ENCODE measurements at places on chromosomes 6 and 20. TPM values are rescaled to one million over a fixed set of nuclear protein-coding genes. Genes with fewer than 3 reads are reported as not detected.

IFT52 gene
- total RNA-seq, result 56.8 TPM

GNAS-AS1 gene
- 0.94 TPM for total RNA-seq

EDN1 gene
- 5.9 TPM for total RNA-seq

QRSL1 gene
- total RNA-seq, result 19.7 TPM

GLYATL3 gene
- not detected for total RNA-seq

- no peak for DNase-seq
These were observed 106.7 kb upstream of the INSM1 start for GRCh38 chr20:20261159-20261558.

DNA sequence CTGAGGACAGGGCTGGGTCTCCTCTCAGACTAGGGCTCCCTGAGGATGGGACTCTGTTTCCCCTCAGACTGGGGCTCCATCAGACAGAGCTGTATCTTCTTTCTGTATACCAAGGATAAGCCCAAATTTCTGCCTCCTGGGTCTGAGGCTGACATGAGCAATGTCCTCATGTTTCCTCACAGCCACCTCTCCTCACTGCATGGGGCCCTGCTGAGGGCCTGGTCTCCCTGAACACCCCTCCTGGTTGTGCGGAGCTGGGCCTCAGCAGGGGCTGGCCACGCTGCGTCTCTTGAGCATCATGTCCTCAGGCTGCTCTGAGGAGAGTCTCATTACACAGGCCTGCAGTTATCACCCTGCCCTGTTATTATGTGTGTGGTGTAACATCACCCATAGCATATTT is 144.6 kb downstream of the LRFN2 start:
- DNase-seq, result no peak

DNA sequence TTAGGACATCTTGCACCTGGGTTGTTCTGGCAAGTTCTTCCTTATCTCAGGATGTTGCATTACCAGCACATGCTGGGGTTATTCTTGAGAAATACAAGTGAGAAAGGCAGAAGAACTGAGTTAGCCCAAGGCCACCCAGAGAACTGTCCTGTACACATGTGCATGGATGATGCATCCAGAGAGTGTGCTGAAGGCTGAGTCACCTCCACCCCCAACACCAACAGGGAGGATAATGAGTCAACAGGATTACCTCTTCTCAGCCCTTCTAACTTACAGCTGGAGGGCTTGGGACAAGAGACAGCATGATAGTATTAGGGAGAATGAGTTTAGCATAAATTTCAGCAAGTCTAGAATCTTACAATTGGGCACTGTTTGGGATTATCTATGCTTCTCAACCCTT is 8.5 kb downstream of the SCGN start:
- DNase-seq, result no peak

GRCh38 chr20:52837378-52837777 is 134.8 kb upstream of the TSHZ2 start:
- no peak for DNase-seq

DNA sequence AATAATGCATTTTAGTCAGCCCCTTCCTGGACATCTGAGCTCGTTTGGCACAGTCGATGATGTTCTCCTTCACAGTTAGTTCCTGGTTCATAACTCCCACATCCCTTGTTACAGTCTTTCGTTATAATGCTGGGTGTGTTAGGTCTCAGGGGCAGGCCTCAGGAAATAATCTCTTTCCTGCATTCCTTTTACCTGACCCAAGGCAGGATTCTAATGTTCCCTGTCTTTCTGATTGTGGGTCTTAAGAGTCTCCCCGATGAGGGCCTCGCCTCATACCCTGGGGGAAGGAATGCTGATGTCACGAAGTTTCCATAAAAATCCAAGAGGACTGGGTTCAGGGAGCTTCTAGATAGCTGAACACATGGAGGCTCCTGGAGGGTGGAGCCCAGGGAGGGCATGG is 104.0 kb upstream of the CARMIL1 start:
- no peak for DNase-seq

DNA sequence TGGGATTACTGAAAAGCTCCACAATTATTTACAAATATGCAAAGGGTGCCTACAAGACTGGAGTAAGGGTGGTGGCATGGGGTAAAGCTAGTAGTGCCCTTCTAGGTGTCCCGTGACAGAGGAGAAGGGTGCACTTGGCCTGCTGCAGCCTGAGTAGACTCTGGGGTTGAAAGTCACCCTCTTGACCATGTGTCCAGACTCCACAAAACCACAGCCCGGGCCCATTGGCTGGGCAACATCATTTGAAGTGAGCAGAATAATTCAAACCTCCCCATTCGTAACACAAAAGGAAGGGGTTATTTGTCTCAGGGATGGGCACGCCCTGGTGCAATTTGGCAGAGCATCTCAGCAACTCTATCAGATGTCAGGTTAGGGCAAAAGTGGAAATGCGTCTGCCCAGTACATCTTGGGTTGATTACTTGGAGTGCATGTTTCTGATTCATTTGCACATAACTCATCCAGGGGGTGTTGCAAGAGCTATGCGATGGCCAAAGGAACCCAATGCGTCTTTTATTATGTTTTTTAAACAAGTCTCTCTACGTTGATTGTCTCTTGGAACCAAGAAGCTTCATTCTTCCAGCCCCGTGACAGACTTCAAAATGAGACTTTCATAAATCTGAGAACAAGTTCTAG is 56.7 kb downstream of the ISM1 start:
- no peak for DNase-seq

GRCh38 chr20:56933331-56933698 is 304.2 kb downstream of the TFAP2C start:
- no peak for DNase-seq

- DNase-seq, result no peak
These were observed 139.6 kb downstream of the VEGFA start for GRCh38 chr6:43909474-43910148.

DNA sequence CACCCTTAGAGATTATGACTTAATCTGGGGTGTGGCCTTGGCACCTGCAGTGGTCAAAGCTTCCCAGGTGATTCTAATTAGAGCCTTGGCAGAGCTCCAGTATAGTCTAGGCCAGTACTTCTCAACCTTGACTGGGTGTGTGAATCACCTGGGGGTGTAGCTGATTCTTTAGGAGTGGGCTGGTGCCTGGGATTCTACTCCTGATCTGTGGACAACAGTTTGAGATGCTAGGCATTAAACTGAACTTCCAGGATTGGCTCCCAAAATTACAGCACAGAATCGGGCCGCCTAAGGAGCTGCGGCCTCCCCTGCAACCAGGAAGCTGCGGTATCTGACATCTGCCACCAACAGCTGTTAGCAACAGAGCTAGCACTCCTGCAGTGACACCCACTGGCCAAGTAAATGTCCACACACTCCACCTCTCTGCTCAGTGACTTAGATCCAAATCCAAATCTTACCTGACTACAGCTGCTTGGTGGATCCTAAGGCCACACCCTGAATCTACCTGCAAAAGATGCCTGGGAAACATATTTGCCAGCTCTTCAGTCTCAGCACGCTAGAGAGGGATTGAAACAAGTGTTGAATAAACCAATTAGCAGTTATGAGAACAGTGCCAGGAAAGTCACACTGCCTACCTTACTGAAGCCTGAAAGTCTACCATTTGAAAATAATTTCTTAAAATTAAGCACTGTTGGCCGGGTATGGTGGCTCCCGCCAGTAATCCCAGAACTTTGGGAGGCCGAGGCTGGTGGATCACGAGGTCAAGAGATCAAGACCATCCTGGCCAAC is 126.7 kb downstream of the UNC5CL start:
- no peak for DNase-seq

- no peak for DNase-seq
These were observed 99.5 kb downstream of the PRDM1 start for GRCh38 chr6:106185615-106186014.

DNA sequence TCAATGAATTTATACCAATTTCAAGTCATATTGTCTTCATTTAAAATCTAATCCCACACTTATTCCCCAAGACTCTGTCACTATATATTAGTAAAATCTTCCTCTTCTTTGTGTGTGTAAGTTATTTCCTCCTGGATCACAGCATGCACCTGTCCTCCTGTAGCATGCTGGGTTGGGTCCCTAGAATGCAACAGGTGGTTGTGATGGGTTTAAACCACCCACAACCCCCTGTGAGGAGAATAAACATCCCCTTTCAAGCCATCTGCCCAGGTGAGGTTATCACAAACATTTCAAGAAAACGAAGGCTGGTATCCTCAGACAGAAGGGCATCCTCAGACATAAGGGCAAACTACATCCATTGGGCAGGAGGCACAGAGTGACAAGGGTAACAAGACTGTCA is 26.4 kb downstream of the DZANK1 start:
- no peak for DNase-seq

DNA sequence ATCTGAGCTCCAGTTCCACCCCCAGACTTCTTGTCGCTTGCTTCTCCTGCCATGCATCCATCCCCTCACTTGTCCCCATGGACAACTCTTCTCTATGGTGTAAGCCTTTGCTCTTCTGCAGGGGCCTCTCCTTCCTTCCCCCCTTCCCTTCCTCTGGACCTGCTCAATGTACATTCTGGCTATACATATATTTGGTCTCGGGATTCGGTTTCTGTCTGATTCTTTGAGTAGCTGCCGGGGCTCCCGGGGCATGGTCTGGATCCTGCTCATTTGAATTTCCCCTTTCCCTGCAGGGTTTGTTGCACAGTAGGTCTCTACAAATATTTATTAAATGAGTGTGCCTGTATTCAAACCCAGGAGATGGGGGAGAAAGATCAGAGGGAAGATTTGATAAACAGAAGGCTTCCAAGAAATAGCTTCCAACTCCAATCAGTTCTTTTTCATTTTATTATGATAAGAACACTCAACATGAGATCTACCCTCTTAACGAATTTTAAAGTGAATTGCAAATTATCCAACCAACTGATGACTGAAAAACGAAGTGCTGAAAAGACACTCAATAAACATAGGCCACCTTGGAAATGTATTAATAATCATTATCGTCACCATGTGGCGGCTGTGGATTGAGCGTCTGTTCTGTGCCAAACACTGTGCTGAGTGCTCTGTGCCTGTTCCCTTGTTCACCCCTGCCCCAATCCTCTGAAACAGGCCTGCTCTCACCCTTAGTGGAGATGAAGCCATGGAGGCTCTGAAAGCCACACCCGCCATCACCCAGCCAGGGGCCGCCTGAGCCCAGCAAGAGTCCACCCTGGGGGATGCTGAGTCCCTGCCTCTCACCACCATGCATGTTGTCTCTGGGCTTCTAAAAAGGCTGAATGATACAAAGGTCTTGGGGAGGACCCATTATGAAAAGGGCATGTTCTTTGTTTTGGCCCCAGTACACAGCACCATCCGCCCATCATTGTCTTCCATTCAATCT is 34.3 kb upstream of the APCDD1L start:
- DNase-seq, result no peak

DNA sequence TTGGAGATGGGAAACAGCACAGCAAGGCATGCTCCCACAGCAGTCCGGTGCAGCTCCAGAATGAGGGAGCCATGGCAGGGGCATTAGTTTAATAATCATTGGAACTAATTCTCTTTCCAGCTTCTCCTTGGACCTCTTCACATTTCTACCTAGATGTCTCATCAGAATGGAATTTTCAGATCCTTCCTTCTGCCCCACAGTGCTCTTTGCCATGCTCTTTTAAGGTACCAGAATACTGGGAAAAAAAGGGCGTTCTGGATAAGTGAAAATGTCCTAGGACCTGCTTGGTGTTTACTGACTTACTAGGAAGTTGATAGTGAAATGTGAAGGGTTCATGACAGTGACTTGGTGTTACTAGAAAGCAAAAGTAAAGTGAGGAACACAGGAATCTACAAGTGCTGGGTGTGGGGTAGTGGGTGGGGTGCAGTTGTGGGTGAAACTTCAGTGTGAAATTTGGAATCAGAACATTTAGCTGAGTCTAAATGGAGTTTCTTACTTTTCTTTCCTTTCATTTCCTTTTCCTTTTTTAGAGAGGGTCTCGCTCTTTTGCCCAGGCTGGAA is 207.1 kb downstream of the ARID1B start:
- DNase-seq, result no peak

DNA sequence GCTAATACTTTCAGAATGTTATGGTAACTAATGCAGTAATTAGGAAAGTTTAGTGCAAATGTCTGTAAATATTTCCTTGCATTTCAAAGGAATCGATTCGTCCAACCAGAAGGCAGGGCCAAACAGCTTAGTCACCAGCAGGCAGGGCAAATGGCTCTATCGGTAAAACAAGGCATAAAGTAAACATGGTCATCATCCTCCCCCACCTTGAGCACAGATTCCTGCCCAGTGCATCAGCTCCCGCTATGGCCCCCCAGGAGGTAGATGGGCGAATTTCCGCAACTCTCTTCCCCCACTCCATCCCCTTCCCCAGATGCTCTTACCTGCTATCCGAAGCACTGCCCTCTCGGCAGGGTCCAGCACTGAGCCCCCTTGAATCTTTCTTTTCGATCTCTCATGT is 103.8 kb upstream of the BEND6 start:
- DNase-seq, result peak; percentile 42

DNA sequence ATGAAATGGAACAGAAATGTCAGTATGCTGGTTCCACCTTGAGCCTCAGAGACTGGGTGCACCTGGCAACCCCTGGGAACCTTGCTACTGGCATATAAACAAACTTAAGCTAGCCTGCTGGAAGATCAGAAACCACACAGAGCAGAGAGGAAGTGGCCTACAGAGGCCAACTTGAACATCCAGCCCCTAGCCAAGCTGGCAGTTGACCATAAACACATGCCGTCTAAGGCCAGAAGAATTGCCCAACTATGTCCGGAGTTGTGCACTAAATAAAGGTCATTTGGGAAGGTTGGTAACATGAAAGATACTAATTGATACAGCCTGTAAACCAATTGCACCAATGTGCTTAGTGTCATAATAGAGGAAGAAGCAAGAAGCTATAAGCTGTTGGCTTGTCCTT is 266.6 kb upstream of the BTBD3 start:
- no peak for DNase-seq

DNA sequence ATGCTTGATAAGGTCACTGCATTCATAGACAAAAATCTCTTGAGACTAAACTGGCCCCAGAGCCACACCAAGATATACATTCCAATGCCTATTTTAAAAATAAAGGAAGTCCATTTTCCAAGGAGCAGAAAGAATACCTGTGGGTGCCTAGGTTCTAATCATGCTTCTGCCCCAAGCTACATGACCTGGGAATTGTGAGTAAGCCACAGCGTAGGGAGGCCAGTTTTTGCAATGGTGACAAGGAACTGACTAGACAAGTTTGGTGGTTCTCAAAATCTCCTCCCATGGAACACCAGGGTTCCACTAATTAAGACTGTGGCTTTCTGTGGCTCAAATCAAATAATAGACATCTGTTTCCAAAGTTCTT is 83.3 kb downstream of the GMDS start:
- DNase-seq, result no peak

GRCh38 chr6:137692806-137693205 is 174.3 kb upstream of the TNFAIP3 start:
- no peak for DNase-seq

DNA sequence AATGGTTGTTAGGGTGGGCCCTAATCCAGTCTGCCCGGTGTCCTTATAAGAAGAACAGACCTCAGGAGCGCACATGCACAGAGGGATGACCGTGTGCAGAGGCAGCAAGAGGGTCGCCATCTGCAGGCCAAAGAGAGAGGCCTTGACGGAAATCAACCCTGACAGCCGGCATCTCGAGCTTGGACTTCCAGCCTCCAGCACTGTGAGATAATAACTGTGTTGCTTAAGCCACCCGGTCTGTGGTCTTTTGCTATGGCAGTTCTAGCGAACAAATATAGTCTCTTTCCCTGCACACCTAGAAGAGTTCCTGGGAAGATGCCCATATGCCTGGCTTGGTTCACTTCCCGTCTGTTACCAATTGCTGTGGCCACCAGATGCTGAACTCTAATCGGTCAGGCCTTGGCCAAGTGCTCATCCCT is 35.3 kb upstream of the PTGIS start:
- DNase-seq, result no peak
